AG04450 (cell line): ENCODE measurements at places on chromosomes 7 and 10. TPM values are rescaled to one million over a fixed set of nuclear protein-coding genes. Genes with fewer than 3 reads are reported as not detected.

- no peak for DNase-seq
Measured at GRCh38 chr7:19958309-19958896, 185.0 kb upstream of the TMEM196 start.

DNA sequence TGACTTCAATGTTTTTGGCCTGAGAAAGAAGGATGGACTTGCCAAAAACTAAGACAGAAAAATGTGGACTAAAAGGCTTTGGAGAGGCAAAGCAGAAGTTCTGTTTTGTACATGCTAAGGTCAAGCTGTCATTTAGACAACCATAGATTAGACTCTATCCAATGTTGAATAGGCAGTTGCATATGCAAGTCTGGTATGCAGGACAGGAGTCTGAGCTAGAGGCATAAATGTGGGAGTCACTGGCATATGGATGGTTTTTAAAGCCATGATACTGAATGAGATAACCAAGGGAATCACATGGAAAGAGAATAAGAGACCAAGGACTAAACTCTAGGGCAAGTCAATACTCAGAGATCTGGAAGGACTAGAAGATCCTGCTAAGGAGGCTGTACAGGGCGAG, 164.1 kb downstream of the LSM5 start:
- no peak for DNase-seq

- no peak for DNase-seq
Measured at GRCh38 chr7:157700231-157701005, 363.6 kb downstream of the DNAJB6 start.

DNA sequence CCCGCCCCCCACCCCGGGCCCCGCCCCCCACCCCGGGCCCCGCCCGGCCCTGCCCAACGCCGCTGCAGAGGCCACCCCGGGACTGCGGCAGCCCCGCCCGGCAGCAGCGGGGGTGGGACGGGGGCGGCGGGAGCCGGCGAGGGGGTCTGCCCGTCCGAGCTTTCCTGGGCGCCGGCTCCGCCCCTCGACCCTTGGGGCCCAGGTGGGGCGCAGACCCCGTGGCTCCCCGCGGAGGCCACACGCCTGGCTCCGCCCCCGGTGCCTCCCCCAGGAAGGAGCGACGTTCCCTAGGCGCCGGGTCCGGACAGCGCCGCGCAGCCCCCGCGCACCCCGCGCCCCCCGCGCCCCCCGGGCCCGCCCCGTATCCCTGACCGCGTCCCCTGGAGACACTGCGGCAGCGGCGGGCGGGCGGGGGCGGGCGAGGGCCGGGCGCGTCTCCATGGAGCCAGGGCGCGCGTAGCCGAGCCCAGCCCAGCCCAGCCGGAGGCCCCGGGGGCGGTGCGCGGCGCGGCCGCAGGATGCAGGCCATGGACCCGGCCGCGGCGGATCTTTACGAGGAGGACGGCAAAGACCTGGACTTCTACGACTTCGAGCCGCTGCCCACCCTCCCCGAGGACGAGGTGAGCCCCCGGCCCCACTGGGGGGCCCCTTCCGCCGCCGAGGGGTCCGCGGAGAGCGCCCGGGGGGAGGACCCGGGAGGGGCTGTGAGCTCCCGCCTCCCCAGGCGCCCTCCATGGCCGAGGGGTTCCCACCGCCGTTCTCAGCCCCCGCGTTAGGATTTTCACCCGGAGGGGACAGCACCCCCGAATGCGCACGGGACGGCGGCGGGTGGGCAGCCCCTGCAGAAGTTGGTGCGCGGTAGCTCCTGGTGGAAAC, at the start of gene KNDC1:
Gene KNDC1, plus strand, starts transcription at position 270 of the 876 bp plus-strand sequence. Its CDS starts 249 bp downstream, at position 519.
- no peak for DNase-seq

GRCh38 chr7:18753972-18754610, 258.5 kb downstream of the HDAC9 start:
- DNase-seq, result peak; percentile 71

GRCh38 chr7:155908385-155908784, 96.1 kb upstream of the SHH start:
- no peak for DNase-seq

DNA sequence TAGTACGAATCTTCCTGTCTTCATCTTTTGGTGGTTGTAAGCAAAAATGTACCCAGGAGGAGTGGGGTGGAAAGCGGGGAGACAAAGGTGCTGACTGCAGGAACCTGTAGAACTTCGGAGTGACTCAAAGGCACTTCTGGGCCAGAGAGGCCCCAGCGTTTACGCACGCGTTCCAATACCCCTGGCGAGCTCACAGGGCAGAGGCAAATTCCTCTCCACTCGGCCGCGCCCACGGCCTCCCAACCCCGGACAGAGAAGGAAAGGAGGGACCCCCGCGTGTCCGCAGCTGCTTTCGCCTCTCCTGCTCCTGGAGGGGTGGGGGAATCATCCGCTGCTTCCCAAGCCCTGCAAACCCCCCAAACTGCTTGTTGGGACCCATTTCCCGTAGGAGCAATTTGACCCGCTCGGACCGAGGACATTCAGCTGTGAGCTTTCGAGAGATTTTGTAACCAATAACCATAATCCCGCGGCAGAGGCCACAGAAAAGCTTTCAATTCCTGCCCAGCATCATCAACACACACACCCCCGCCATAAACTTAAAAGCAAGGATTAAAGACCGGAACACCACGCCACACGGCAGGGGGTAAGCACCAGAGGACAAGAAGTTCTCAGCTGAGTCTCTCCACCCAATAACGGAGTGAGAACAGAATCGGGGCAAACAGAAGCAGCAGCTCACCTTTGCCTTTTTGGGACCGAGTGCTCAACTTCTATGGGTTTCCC, 2.3 kb downstream of the IGF2BP3 start:
- no peak for DNase-seq

GRCh38 chr10:8055420-8056349, 1.2 kb downstream of the GATA3 start:
- DNase-seq, result no peak

- DNase-seq, result no peak
Measured at GRCh38 chr7:953547-954327, 743 bp downstream of the ADAP1 start.

GRCh38 chr7:27605283-27605682, 57.4 kb downstream of the HIBADH start:
- DNase-seq, result no peak

- DNase-seq, result no peak
Measured at GRCh38 chr7:120961638-120962173, 11.1 kb downstream of the ING3 start.

GRCh38 chr10:6486309-6486708, 93.8 kb downstream of the PRKCQ start:
- DNase-seq, result no peak

- no peak for DNase-seq
Measured at GRCh38 chr7:112067200-112067599, 139.0 kb downstream of the DOCK4 start.

DNA sequence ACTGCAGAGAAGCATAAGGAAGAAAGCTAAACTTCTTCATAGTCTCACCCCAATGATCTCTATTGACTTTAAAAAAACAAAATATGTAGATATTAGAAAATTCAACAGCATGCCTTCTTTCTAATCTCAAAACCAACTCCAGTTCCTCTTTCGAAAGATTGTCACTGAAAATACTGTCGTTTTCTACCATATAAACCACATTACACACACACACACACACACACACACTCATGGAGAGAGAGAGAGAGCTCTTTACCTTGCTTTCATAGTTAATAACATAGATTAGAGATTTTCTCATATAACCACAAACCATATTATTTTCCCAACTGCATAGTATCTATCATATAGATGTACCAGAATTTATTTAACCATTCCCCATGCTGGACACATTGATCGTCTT, 296.2 kb upstream of the MGMT start:
- DNase-seq, result no peak

GRCh38 chr10:81315026-81315425, 560.0 kb upstream of the NRG3 start:
- no peak for DNase-seq

- peak; percentile 55 for DNase-seq
Measured at GRCh38 chr7:131076032-131076431, 251.6 kb upstream of the MKLN1 start.

DNA sequence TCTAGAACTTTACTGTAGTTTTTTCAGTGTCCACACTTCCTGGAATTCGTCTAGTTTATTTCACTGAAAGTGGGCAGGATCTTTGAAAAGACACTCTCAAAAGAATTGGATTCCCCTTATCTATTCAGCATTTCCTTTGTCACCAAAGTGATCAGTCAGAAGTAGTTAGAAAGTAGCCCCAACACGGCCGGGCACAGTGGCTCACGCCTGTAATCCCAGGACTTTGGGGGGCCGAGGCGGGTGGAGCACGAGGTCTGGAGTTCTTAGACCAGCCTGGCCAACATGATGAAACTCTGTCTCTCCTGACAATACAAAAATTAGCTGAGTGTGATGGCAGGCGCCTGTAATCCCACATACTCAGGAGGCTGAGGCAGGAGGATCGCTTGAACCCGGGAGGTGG, 69.0 kb upstream of the KMT2C start:
- DNase-seq, result no peak

- DNase-seq, result no peak
Measured at GRCh38 chr7:32153006-32153405, 82.8 kb upstream of the PDE1C start.

DNA sequence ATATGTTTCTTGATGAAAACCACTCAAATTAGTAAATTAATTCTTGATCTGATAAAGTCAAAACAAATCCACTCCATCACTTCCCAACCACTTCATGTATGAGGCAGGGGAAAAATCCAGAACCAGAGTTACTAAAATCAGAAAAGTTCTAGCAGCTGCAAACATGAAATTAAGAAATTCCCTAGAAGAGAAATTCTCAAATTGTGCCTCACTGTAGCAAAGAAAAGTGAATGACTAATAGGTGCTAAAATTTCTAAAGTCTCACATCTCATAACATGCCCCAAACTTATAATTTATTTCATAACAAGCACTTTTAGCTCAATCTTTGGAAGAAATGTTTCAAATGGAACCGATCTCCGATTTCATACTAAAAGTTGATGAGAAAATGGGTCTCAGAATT, 345.0 kb upstream of the AOAH start:
- DNase-seq, result no peak

GRCh38 chr10:74987339-74988053, 124.0 kb upstream of the SAMD8 start:
- DNase-seq, result no peak

- DNase-seq, result no peak
Measured at GRCh38 chr7:36116347-36117202, 36.5 kb upstream of the EEPD1 start.

DNA sequence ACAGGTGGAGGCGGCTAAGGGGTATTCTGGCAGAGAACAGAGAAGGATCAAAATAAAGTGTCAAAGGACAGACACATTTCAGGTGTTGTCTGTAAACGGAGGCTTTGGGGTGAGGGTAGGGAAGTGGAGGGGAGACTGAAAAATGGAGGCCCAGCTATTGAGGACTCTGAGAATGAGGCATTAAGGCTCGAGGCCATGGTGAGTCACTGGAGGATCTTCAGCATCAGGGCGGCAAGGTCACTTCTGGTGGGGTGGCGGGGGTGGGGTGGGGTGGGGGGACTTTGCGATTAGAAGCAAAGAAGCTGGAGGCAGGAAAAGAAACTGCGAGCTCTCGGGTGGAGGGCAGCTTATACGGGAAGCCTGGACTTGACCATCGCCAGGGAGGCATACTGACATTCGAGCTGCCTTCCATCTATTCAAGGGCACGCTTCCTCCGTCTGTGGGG, 58.4 kb upstream of the PCGF5 start:
- DNase-seq, result no peak

- DNase-seq, result no peak
Measured at GRCh38 chr10:96014473-96015102, 28.8 kb upstream of the CCNJ start.

DNA sequence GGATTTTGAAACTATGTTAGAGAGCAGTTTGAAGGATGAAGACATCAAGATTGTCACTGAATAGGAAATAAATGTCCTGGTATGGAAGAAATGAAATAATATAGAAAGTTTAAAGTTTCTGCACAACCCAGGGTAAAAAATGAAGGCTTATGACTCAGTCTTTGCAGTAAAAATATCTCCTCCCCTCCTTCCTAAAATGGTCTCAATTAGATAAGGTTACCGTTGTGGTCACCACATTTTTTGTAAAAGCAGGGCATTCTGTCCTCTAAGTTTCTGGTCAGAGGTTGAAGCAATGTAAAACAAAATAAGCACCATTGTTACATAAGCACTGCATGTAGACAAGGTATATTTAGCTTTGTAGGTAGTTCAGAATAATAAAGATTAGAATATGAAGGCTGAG, 403.5 kb downstream of the SUGCT start:
- DNase-seq, result no peak

GRCh38 chr10:113446739-113447138, 106.1 kb upstream of the HABP2 start:
- DNase-seq, result no peak

DNA sequence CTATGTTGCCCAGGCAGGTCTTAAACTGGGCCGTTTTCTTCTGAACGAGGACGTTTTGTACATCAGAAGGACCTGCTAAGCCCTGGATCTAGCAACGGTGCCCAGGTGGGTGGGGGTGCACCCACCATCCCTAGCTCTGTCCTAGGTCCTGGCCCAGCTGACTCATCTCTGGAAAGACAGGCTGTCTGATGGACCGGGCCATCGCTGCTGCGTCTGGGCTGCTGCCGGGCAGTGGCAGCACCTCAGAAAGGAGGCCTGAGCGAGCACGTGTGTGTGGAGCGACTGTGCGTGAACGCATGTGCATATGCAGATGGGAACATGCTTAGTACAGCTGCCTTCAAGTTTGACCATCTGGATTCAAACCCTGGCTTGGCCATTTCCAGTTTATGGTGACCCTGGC, 7.3 kb upstream of the ELFN1 start:
- DNase-seq, result no peak

- no peak for DNase-seq
Measured at GRCh38 chr10:7667262-7668141, 736 bp upstream of the ITIH5 start.

GRCh38 chr10:47299611-47300428, at the start of gene GDF10:
Gene GDF10 (plus strand): TSS chr10:47300197. CDS start chr10:47300652, 455 bp downstream.
- DNase-seq, result no peak

DNA sequence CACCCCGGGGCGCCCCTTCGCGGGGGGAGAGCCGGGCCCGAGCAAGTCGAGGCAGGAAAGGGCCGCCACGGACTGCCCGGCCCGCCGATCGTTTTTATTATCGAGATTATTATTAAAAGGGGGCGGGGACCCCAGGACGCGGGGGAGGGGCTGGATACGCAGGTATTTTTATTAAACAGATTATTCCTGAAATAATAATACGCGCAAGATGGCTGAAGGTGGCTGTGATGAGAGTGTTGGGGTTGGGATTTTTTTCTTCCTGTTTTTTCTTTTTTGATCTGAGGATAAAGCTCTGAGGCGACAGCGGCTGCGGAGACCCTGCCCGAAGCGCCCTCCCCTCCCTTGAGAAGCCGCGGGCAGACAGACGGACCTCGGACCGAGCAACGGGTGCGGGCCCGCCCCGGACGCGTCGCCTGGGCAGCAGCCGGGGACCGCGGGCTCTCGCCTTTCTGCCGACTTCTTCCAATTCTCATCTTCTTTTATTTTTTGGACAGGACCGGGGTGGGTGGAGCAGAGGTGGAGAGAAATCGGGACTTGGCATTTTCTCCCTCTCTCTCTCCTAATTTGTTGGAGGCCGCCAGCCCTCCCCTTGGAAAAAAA, 1.4 kb upstream of the TRIM8 start:
- no peak for DNase-seq

HOXA3 gene
- 1.6 and 1.9 TPM in 2 replicates for polyA plus RNA-seq

NKX1-2 gene
- polyA plus RNA-seq, result not detected in 2 replicates

DYDC1 gene
- not detected in 2 replicates for polyA plus RNA-seq

PHYHIPL gene
- not detected in 2 replicates for polyA plus RNA-seq

OR2A7 gene
- polyA plus RNA-seq, result 0.06 TPM in 1 of 2 replicates, not detected in the other

MNX1 gene
- not detected in 2 replicates for polyA plus RNA-seq

AQP1 gene
- 0.32 and 0.36 TPM in 2 replicates for polyA plus RNA-seq

ELMO1 gene
- polyA plus RNA-seq, result not detected in 2 replicates

GPR141 gene
- polyA plus RNA-seq, result not detected in 2 replicates

TMEM178B gene
- polyA plus RNA-seq, result 0.01 TPM in 2 replicates

SPDYE3 gene
- polyA plus RNA-seq, result not detected in 2 replicates

OR13A1 gene
- not detected in 2 replicates for polyA plus RNA-seq

TDRD1 gene
- not detected in 2 replicates for polyA plus RNA-seq
